ENCODE measurements at places on chromosomes 7 and 10. TPM values are rescaled to one million over a fixed set of nuclear protein-coding genes. Genes with fewer than 3 reads are reported as not detected.

The OR2A42 gene
- polyA plus RNA-seq: 0.53 TPM

The TMEM196 gene
- polyA plus RNA-seq: not detected

The ARMC3 gene
- polyA plus RNA-seq: not detected

The ABCB8 gene
- 19.9 TPM for polyA plus RNA-seq

The NYAP1 gene
- 2.2 TPM for polyA plus RNA-seq

The FBXL13 gene
- polyA plus RNA-seq: 0.76 TPM

The TAS2R3 gene
- polyA plus RNA-seq: 0.66 TPM

The CALN1 gene
- 1.8 TPM for polyA plus RNA-seq

The VAX1 gene
- polyA plus RNA-seq: not detected

The HMX3 gene
- polyA plus RNA-seq: not detected

The STEAP2 gene
- polyA plus RNA-seq: 2.6 TPM
